ENCODE measurements at places on chromosomes 1 and 21.

DNA sequence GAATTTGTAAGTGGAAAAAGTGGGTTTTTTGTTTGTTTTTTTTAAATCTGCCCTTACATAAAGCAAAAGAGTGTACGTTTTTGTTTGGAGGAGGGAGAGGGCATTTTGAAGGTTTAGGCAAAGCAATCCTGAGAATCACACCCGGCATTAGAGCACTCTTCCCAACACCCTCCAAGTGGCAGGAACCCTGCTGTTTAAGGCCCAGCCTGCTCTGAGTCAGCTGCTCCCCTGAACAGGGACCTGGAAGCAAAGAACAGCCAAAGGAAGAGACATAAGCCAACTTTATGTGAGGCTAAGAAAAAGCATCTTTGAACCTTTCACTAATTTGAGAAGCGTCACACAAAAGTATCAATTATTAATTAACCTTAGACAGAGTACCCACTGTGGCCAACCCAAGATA lies 16.9 kb downstream of the MTFR1L start:
- DNase-seq: no peak

DNA sequence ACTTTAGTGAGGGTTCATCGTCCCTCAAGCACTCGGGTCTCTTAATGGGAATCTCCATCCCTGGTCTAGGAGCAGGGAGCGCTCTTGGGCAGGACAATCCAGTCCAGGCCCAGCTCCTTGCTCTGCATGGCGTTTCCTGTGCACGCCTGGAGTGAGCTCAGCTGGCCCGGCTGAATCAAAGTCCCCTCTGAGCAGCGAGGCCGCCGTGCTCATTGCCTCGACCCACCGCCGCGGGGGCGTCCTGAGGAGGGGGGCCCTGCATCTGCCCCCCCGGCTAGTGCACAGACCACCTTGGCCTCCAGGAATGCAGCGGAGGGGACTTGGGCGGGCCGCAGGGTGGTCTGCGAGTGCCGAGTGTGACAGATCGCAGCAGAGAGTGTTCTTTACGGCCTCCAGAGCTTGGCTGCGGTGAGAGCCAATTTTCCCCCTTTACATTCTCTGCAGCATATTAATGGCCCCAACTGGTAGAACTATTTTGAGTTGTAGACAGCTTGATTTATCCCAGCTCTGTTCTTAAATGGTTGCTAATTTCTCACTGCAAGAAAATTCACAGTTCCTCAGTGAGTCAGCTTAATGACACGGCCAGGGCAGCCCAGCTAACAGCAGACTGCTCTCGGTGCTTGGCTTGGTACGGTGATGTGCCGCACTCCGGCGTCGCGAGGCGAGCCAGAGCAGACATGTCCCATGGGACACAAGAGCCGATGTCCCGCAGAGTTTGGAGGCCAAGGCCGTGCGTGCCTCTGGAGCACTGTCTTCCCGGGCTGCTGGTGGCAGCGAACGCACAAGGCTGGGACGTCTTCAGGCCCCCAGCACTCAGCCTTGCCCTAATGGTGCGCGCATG lies 39.8 kb downstream of the SNAP47 start:
- no peak for DNase-seq

GRCh38 chr1:94954263-94955220 lies 27.6 kb upstream of the CNN3 start:
- DNase-seq: no peak

GRCh38 chr1:72241397-72241796 lies 40.9 kb downstream of the NEGR1 start:
- DNase-seq: no peak

GRCh38 chr21:35233756-35234155 lies 184.7 kb upstream of the RUNX1 start:
- no peak for DNase-seq

- no peak for DNase-seq
Measured at GRCh38 chr1:44609768-44610526, 64.3 kb downstream of the TMEM53 start.

GRCh38 chr1:229196404-229197264 lies 74.3 kb upstream of the RAB4A start:
- no peak for DNase-seq
